ENCODE measurements at places on chromosomes 12 and 14.
A peak's percentile ranks its signal among the peaks of the same experiment; 100 is the strongest.

DNA sequence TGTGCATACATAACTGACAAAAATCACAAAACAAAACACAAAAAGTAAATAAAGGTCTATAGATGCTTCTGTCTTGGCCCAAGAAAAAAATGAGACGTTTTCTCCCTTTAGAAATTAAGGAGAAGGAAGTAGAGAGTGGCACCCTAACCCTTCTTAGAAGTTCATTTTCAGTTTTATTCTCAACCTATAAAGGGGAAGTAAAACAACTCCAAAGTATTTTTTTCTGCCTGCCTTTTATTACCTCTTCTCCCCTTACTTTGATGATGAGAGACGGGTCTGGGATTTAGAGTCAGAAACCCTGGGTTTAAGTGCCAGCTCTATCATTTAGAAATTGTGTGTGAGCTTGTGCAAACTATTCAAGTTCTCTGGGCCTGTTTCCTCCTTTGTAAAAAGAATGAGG, 2.8 kb downstream of the PRIM1 start:
- DNase-seq: no peak

- DNase-seq: no peak
Measured at GRCh38 chr14:77988970-77989369, 181.2 kb upstream of the NRXN3 start.

- no peak for DNase-seq
Measured at GRCh38 chr14:99779751-99780150, 13.5 kb upstream of the EML1 start.

DNA sequence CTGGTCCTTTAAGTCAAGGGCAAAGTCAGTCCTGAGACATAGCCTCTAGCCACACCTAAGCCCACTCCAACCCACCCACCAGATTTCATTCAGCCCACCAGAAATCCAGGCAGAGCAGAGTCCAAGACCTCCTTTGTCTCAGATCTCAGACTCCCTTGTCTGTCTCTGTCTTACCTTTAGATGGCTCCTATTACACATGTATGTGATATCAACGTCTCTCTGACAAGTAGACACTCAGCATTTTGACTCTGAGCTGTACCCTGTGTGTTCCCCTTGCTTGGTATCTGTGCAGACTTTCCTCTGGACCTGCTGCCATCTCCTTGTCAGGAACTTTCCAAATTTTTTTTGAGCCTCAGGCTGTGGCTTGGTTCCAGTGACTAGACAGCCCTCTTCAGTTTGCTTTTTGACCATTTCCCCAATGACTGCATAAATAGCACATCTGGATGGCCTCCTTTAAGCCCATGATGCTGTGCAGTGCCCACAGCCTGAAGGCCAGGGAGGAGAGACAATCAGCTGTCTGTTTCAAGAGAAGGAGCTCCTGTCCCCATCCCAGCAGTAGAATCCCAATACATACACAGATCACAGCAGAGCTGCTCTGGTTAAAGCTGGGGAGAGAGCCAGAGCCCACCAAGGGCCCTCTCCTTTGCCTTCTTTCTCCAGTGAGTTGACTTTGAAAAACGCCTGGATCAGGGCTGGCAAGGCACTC, 7.0 kb downstream of the POU6F1 start:
- DNase-seq: no peak

GRCh38 chr12:54859502-54859901, 5.2 kb downstream of the MUCL1 start:
- DNase-seq: no peak

- DNase-seq: peak; percentile 87
Measured at GRCh38 chr12:20370014-20370386, 1.7 kb downstream of the PDE3A start.

- no peak for DNase-seq
Measured at GRCh38 chr12:71008616-71009015, 88.1 kb upstream of the PTPRR start.

DNA sequence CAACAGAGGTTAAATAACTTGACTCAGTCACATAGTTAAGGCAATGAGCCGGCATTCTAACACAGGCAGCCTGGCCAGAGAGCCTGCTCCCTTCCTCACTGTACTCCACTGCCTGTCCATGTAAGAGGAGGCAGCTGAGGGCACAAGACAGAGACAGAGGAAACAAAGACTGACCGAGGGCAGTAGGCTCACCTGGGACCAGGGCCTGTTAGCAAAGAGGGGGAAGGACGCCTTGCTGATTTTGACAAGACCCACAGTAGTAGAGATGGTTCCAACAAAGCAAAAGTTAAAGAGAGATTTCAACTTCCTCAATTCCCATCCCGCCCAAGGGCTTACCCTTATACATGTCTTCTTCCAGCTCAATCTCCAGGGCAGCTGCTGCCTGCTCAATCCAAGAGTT, 26.5 kb downstream of the OTUB2 start:
- peak; percentile 71 for DNase-seq

- DNase-seq: peak; percentile 77
Measured at GRCh38 chr14:72605096-72605920, 288.6 kb downstream of the DPF3 start.

GRCh38 chr14:92647797-92648279, 100.6 kb downstream of the LGMN start:
- no peak for DNase-seq

- DNase-seq: no peak
Measured at GRCh38 chr12:10372559-10372958, 17.3 kb downstream of the KLRK1 start.

All from vagina (tissue), 2 donors.